ENCODE measurements at places on chromosomes 3 and 15.

GRCh38 chr3:55891106-55891505 lies 404.0 kb upstream of the WNT5A start:
- DNase-seq = no peak

DNA sequence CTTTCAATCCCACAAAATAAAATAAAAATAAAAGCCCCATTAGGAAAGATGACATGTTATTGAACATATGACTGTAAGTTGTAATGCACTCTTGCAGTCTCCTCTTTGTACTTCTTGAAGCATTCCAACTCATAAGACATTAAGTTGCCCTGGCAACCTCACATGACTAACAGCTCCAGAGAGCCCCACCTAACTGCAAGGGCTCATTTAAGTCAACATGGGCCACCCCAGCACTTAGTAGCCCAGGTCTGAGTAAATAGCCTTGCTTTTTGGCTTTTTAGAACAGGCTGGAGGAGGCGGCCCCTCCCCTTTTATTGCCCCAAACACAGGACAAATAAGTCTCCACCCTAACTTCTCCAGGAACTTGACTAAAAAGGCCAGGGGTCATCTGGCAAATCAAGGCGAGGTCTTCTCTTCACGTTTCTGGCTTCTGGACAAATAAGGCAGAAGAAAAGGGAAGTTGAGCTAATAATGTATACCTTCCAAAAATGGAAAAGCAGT lies 135.1 kb downstream of the TMCO5A start:
- DNase-seq = peak; percentile 4

DNA sequence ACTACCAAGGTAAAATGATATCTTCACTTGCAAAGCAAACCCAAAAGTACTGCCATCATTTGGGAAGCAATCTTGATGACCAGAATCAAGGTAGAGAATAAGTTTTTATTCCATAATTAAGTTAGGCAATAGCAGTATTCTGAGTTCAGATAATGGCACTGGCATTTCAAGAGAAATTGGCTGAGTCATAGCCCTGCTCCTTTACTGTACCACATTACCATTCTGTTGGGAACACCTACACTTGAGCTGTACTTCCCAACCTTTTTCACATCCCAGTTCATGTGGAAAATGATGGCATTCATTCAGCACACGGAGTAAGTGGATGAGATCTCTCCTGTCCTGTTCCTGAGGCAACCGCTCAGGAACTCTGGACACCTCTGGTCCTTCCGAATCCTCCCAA lies 311.6 kb upstream of the TPRG1 start:
- DNase-seq = no peak

- no peak for DNase-seq
These were observed 412.0 kb downstream of the FHIT start for GRCh38 chr3:60839246-60839645.

- no peak for DNase-seq
These were observed 5.1 kb upstream of the BHLHE40 start for GRCh38 chr3:4974154-4974553.

- no peak for DNase-seq
These were observed 29.0 kb downstream of the NDUFB4 start for GRCh38 chr3:120625159-120625586.

DNA sequence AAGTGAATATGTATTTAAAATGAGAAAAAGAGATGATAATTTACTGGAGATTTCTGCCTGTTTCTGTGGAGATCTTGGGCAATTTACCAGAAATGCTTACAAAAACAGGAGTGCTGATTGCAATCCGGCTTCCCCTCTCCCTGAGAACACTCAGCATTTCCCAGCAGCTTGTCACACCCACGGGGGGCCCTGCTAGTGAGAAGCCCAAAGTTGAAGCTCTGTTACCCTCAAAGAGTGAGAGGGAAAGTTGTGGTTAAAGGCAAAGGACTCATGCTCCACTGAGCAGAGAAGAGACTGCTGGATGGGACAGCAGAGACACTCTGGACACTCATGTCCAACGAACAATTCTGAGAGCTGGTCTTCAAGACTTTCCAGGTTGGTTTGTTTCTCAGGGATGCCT lies 2.9 kb downstream of the MCTP2 start:
- DNase-seq = no peak

DNA sequence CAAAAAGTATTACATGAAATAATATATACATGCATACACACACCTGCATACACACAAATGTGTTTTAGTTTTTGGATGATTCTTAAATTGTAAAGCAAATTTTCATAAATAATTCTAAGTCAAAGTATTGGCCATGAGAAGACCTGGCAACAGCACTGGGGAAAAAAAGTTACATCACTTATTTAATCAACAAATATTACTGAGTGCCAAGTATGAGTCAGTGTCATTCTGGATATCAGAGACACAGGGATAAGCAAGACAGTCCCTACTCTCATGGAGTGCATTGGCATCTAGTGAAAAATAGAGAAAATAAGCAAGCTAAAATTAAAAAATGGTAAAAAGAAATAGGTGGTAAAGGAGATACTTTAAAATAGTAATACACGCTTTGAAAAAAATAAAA lies 29.4 kb upstream of the GUCA1C start:
- no peak for DNase-seq

DNA sequence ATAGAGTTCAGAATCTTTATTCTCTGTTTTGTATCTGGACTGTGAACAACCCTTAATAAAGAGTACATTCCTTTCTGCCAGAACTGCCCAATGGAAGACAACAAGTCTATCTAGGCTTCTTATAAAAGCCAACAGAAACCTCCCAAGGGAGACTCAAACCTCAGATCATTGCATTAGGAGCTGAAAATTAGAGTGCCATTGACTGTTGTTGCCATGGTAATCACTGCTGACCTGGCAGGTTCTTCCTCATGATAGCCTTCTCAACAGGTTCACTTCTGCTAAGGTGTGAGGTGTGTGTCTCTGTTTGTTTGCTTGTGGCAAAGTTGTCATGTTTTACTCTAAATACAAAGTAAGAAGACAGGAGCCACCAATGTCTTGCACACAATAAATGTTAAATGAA lies 79.2 kb downstream of the TMEM108 start:
- no peak for DNase-seq

All from AML-193 (cell line).